Left ventricle myocardium inferior (tissue), 1 donor: ENCODE measurements at places on chromosomes 12 and 14. TPM values are rescaled to one million over a fixed set of nuclear protein-coding genes. Genes with fewer than 3 reads are reported as not detected.
A peak's percentile ranks its signal among the peaks of the same experiment; 100 is the strongest.

Gene HOXC11
- not detected for total RNA-seq

Gene GSC
- total RNA-seq = 0.66 TPM

Gene RASSF9
- 7.3 TPM for total RNA-seq

Gene KLRC4
- not detected for total RNA-seq

- peaks cover 14% of the 10 kb centered on the region for H3K4me1 ChIP-seq
- no peaks in the 10 kb centered on the region for H3K27me3 ChIP-seq
- no peak overlapping the region for H3K27ac ChIP-seq
- H3K4me3 ChIP-seq = no peak overlapping the region
These were observed 11.3 kb upstream of the GNG2 start for GRCh38 chr14:51849097-51849496.

DNA sequence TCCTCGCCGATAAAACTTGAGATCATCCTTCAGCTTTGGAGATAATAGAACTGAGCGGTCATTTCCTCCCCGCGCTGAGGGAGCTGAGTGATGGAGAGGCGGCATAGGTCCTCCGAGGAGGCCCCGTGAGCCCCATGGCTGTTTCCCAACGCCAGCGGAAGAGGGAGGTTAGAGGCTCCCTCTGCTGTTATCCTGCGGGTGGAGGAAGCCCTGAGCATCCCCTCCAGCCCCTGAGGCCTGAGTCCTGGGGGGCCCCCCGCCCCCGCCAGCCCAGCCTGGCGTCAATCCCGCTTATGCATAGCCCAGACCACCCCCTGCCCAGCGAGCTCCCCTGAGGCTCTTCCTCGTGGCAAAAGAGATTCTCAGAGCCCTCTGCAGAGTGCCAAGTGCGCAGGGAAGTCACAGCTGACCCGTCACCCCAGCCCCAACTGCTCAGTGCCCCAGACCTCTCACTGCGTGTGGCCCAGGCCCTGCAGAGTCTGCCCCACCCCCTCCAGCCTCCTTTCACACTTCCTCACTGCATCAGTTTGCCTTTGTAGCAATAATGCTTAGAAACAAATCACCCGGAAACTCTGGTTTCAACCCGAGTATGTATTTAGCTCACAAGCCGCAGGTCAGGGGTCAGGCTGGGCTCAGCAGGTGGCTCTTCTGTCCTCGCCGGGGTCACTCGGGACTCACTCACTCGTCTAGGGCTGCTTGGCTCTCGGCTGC, 44.7 kb upstream of the GALNT9 start:
- peaks cover 90% of the 10 kb centered on the region for H3K27me3 ChIP-seq
- H3K4me3 ChIP-seq = no peak overlapping the region
- H3K4me1 ChIP-seq = no peaks in the 10 kb centered on the region
- H3K27ac ChIP-seq = no peak overlapping the region
- peak; percentile 1 for DNase-seq

DNA sequence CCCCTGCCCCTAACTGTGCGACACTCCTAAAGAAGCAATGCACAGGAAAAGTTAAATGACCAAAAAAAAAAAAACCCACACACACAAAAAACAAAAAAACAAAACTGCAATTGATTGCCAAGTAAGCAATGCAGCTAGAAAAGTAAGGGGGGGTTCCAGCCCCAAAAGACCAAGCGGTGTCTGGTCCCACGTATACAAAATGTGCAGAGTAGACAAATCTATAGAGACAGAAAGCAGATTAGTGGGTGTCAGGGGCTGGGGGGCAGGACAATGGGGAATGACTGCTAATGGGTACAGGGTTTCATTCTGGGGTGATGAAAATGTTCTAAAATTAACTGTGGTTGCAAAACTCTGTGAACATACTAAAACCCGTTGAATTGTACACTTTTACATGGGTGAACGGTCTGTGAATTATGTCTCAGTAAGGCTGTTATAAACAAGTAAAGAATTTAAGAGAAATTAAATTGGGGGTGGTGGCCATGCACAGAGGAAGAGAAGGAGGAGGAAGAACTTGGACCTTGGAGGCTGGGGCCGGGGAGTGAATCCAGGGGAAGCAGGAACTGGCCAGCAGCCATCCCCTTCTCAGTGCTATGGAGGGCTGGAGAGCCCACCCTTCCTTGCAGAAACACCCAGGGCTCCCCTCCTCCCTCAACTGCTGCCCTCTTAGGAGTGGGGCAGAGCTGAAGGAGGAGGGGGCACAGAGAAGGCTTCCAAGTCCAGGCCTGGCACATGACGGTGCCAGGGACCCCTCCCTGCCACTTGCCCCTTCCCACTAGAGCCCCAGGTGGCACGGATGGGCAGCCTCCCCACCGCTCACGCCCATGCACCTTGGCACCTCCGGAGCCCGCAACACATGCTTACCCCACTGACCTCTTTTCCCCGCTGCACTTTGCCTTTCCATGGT, 45.4 kb downstream of the KDM2B start:
- H3K36me3 ChIP-seq = peaks cover 3% of the 10 kb centered on the region
- no peak for DNase-seq
- H3K4me1 ChIP-seq = peaks cover 76% of the 10 kb centered on the region
- H3K27me3 ChIP-seq = no peaks in the 10 kb centered on the region
- peak overlapping the region; percentile 100 for H3K27ac ChIP-seq
